ENCODE measurements at places on chromosomes 7 and 10.

DNA sequence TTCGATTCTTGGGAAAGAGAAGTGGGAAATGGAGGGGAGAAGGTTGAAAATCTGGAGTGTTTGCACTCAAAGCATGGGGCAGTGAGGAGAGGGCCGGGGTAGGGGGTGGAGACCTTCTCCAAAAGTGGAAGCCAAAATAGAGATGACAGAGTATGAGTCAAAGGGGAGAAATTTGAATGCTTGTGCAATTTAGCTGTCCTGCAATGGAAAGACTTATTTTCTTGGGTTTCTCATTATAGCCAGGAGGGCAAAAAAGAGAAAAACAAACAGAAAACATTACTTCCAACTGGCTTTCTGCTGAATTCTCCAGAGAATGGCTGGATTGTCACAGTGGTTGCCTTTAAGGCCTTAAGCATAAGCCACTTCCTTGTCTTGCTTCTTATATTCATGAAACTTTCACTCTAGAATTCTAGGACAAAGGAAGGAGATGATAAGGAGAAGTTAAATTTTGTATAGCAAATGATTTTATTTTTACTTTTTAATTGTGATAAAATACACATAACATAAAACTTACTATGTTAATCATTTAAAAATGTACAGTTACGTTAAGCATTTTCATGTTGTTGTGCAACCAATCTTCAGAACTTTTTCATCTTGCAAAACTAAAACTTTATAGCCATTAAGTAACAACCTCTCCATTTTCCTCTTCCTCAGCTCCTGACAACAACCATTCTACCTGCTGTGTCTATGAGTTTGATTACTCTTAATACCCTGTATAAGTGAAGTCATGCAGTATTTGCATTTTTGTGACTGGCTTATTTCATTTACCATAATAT lies 100.2 kb downstream of the GPR85 start:
- DNase-seq: no peak

DNA sequence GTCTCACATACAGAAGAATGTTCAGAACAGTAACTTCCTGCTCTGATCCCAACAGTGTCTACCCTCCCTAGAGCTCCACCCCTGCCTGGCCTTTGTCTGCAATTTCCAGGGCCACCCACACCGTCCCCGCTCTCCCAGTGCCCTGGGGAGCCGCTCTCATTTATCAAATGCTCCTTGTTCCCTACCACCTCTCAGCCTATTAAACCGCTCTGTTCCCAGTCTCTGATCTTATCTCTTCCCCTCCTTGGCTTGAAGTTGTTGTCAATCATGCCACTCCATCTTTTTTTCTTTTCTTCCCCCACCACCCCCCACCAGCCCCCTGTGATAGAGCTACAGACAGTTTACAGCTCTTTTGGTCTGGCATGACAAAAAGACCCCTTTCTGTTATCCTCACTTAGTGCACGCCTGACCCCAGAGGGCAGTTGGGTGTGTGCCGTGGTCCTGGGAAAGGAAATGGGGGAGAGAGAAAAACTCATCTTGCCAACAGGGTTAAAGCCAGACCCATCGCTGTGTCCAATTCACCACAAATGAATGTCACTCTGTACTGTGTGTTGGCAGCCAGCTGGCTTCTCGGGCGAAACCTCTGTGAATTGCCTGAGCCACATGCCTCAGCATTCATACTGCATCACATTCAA lies 28.8 kb upstream of the HECTD2 start:
- DNase-seq: no peak

GRCh38 chr7:109476409-109476808 lies 906.7 kb downstream of the DNAJB9 start:
- DNase-seq: no peak

DNA sequence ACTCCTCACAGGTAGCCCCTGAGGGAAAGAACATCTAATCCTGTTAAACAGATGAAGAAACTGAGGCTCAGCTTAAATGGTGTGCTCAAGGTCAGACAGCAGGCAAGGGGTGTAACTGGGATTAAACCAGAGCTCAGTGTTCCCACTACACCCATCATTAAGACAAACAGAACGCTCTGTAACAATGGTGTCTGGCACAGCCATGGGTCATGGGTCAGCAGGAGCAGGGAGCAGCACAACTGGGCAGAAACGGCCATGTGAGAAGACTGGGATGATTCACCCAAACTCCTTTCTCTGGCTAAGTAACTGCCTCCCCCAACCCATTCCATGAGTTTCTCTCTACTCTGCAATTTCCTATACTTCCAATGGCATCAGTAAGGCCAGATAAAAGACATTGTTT lies 85.5 kb upstream of the PDE1C start:
- DNase-seq: no peak

DNA sequence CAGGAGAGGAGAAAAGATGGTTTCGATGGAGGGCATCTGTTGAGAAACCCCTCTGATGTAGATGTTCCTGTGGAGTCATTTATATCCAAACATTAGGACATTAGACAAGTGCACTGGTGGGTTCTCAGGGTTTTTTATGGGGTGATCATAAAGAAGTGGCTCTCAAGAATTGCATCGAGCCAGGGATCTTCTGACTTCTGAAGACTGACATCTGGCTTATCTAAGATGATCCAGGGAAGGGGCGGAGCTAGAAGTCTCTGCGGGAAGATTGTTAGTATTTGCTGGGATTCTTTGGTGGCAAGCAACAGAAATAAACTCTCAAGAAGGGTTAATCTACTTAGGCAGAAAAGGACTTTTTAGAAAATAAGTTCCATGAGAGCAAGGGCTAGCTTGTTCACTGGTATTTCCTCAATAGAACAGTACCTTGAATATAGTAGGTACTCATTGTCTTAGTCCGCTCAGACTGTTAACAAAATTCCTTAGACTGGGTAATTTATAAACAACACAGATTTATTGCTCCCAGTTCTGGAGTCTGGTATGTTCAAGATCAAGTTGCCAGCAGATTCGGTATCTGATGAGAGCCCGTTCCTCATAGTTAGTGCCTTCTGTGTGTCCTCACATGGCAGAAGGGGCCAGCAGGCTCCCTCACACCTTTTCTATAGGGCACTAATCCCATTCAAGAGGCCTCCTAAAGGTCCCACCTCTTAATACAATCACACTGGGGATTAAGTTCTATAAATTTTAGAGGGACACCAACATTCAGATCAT lies 28.5 kb upstream of the SYPL1 start:
- no peak for DNase-seq

GRCh38 chr7:147081117-147081516 lies 964.5 kb downstream of the CNTNAP2 start:
- no peak for DNase-seq

DNA sequence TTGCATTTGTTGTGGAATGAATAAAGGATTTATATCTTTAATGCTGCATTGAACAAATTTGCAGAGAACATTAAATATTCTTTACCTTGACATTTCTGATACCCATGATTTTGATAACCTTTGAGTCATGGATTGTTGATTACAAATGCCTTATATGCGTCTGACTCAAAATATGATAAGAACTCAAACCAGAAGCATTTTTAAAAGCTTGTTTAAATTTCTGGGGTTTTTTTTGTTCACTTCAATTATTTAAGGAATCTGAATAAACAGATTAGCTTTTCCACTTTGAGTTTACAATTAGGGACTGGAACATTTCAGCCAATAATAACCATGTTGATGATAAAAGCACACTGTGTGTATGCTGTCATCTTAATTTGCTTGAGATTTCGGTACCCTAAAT lies 253.5 kb downstream of the NRG3 start:
- no peak for DNase-seq

- DNase-seq: peak; percentile 15
Measured at GRCh38 chr10:130495891-130496636, 359.9 kb downstream of the GLRX3 start.

GRCh38 chr10:69234447-69234846 lies 14.3 kb downstream of the HKDC1 start:
- DNase-seq: no peak

DNA sequence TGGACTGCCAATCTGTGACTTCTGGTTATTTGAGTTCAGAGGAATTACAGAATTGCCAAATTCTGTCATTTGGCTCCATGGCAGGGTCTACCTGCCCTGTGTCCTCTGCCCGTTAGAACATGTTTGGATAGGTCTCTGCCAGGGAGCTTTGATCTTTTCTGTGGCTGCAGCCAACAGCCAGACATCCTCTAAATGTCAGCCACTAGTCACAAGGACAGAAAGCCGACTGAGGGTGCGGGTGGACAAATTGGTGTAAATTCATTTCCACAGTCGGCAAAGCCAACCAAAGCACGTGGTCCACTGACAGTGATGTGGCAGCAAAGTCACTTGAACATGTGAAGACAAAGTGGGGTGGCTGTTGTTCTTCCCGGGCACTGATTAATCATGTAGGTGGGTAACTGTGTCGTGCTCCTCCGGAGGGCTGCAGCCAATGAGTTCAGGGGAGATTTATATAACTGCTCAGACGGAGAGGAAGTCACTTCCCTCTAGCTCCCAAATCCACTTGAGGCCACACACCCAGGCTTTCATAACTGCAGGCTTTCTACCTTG lies 26.7 kb upstream of the CAMK1D start:
- no peak for DNase-seq

DNA sequence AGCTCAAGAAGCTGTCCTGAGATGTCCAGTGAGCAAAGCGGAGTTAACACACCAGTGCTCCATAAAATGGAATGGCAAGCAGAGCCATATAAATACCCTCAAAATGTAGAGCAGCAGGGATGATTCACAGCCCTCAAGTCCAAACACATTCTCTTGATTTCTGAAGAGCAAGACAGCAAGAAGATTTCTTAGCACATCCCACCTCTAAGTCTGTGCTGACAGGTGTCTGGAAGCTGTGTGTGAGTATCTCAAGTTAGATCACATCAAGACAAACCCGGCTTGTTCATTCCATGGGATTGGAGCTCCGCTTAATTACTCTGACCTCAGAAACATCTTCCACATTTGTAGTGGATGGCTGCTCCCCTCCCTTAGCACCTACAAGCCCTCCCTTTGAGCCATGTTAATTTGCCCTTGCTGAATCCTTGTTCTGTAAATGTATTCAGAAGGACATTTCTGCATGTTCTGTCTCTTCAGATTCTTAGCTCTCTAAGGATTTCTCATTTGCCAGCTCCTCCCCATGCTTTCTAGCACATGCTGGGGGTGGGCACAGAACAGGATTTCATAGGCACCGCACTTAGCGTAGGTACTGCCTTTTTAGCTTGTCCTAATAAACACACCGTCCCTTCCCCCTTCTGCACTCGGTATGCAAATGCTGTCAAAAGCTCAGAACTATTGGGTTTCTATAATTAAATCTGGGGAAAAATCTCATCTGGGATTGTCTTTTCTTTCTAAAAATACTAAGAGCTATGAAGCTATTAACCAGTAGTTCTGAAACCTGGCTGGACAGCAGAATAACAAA lies 112.7 kb downstream of the CPXM2 start:
- DNase-seq: no peak

GRCh38 chr7:115269486-115269885 lies 347.6 kb downstream of the MDFIC start:
- no peak for DNase-seq

- DNase-seq: no peak
Measured at GRCh38 chr7:35680403-35681013, 14.4 kb downstream of the HERPUD2 start.

GRCh38 chr7:132855901-132856300 lies 226.0 kb downstream of the CHCHD3 start:
- no peak for DNase-seq

GRCh38 chr10:2541176-2541575 lies 526.2 kb upstream of the PFKP start:
- no peak for DNase-seq

- no peak for DNase-seq
Measured at GRCh38 chr10:86685893-86686632, 17.8 kb downstream of the LDB3 start.

GRCh38 chr7:1342090-1342640 lies 109.5 kb downstream of the UNCX start:
- DNase-seq: no peak

Measured in HTR-8/SVneo (cell line).